ENCODE measurements at places on chromosomes 2 and 18.
A peak's percentile ranks its signal among the peaks of the same experiment; 100 is the strongest.

GRCh38 chr2:31992025-31992579, 18.7 kb downstream of the MEMO1 start:
- DNase-seq: no peak

DNA sequence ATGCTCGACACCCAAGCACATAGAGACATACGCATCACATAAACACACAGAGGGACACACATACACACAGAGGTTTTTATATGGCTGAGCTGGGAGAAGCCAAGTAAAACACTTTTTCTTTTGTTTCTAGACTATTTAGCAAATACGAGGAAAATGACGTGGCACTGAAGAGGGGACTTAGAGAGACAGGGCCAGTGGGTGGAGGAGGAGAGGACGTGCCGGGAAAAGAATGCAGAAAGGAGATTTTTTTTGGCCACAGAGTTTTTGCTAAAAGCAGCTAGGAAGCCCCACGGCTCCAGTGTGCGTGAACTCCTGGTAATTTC, 168.5 kb upstream of the KLF7 start:
- no peak for DNase-seq

DNA sequence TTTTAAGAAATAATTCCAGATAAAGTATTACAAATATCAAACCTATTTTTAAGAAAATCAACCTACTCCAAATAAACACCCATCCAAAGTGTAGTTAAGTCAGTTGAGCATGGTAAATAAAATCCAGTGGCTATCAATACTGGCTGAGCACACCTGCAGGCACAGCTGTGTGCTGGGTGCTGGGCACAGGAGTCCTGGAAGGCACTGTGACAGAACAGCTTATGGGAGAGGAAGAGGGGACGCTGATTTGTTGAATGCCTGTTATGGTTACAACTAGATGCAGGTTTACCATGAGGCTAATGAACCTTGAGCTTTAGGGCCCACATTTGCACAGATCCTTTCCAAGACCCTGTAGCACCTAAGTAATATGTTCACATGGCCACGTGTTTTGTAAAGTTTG, 202.7 kb downstream of the MTX2 start:
- no peak for DNase-seq

DNA sequence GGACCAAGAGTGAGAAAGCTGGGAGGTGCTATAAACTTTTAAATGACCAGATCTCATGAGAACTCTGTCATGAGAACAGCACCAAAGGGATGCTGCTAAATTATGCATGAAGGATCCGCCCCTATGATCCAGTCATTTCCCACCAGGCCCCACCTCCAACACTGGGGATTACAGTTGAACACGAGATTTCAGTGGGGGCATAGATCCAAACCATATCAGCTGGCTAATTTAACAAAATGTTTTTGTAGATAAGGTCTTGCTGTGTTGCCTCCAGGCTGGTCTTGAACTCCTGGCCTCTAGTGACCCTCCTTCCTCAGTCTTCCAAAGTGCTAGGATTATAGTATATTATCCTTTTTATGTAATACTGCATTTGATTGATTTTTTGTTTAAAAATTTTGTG, 56.0 kb downstream of the NBEAL1 start:
- no peak for DNase-seq

- DNase-seq: no peak
These were observed 153.9 kb downstream of the RNF144A start for GRCh38 chr2:7071154-7071553.

- DNase-seq: no peak
These were observed 93.5 kb downstream of the PRPF40A start for GRCh38 chr2:152623775-152624174.

DNA sequence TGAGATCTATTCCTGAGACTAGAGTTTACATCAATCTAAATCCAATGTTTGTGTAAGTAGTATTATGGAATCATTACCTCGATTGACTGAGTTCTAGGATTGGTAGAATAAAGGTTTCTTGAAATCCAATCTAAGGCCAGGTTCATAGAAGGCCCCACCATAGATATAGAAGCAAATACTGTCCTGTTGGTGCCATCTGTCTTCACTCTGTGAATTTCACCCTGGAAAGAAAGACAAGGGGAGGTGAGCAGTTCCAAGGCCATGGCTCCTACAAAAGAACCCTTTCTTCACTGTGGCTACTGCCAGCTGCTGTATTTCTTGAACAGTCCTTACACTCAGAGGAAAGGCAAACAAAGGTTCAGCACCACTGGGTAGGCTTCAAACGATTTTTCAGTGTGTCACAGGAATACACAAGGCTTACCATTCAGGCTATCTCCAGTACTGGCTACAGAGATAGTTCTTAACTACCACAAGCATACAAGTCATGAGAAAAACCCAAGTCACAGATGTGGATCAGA, 137.0 kb downstream of the LRP2 start:
- no peak for DNase-seq

DNA sequence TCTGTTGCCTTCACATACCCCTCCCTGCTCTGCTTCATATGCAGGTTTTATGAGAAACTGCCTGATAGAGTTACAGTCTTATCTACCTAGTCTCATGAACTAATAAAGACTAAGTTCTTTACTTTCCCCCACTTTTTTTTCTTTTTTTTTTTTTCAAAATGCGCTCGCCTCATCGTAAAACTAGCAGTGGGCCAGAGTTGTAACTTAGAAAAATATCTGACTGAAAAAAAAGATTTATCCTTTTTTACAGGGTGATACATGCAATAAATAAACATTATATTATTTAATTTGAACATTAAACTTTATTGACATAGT, 52.9 kb upstream of the STAT1 start:
- no peak for DNase-seq

DNA sequence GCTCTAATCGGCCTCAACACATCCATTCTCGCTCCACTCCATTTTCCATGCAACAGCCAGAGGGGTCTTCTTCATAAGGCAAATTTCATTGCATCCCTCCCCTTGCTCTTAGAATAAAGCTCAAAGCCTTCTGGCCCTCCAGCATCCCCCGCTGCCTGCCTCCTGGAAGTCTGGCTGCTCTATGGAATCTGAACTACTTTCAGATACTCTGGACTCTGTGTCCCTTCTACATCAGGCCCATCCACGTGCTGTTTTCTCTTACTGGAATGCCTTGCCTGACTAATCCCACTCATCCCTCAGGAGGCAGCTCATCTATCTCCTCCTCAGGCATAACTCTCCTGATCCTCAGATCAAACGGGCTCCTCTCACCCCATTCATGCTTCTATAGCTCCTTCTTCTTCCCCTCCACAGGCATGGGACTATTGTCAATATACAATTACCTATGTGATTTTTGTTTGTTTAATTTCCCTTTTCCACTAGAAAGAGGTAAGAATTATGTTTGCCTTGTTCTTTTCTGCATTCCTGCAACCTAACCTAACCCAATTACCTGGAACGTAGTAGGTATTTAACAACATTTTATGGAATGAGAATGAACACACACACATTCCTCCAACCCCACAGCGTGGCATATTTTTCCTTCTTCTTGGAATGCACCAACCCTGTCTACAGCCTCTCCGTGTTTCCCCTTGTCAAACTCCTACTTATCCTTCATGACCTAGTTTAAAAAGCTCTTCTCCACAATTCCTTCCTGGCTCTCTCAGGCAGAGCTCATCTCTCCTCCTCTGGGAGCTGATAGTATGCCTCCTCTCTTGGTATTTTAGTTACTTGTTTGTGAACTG, 49.5 kb downstream of the LBH start:
- no peak for DNase-seq

DNA sequence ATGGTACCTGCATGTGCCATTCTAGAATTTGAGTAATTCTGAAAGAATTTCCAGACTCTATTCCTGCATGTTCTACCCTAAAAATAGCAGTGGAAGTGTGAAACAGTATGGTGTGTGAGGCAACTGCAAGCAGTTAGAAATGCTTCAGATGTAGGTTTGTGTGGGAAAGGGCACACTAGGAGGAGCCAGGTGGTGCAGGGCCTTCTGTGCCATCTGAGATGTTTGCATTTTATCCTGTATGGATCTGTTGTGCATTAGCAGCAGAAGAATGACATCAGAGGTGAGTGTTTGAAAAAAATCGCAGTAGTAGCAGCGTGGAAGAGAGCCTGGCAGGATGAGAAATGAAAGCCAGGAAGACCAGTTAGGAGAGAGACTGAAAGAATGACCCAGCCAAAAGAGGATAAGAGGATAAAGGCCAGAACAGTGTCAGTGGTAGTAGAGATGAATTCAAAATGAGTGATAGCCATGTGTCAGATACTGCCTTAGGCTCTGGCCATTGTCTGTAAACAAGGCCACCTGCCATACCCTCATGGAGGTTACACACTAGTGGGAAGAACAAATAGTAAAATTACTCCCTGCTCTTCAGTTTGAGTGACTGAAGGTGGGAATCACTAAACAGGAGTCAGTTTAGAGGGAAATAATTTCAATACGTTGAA, 142.2 kb downstream of the PKP4 start:
- peak; percentile 20 for DNase-seq

GRCh38 chr18:46260016-46260878, 156.1 kb downstream of the HAUS1 start:
- no peak for DNase-seq

DNA sequence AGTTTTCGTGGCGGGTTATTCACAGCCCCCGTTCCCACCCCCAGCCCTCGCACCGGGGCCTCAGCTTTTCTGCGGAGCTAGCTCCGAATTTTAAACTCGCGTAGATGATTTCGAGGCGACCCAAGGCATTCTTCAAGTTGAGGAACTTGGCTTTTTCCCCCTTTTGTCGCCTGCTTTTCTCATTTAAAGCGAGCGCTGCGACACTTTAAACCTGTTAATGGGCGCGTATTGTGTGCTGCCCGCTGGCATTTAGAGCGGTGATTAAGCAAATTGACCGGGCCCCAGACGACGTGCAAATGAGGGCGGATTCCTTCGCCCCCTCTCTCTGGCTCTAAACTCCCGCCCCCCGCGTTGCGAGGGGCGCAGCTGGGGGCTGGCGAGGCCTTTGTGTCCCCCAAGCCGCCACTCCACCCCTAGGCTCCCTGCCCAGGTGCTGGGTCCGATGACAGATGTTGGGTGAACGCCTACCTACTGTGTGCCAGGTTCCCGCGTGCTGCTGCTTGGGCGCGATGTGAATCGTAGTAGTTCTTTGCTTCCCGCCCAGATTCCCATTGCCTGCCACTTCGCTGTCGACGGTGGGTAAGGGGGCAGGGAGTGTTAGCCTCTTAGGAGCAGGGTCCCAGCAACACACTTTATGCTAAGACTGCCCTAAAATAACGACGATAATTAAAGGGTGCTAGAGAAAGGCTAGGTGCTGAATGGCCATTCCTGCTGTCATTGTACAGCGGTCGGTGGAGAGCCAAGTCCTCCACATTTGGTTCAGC, 1.9 kb downstream of the TCF7L1 start:
- DNase-seq: no peak

- DNase-seq: no peak
These were observed 11.4 kb upstream of the SMIM21 start for GRCh38 chr18:75438891-75439290.

- no peak for DNase-seq
These were observed 437.7 kb upstream of the HS6ST1 start for GRCh38 chr2:128756365-128756717.

GRCh38 chr2:209470-209869, 54.4 kb downstream of the SH3YL1 start:
- no peak for DNase-seq

GRCh38 chr2:49807689-49808088, 653.4 kb upstream of the FSHR start:
- no peak for DNase-seq

DNA sequence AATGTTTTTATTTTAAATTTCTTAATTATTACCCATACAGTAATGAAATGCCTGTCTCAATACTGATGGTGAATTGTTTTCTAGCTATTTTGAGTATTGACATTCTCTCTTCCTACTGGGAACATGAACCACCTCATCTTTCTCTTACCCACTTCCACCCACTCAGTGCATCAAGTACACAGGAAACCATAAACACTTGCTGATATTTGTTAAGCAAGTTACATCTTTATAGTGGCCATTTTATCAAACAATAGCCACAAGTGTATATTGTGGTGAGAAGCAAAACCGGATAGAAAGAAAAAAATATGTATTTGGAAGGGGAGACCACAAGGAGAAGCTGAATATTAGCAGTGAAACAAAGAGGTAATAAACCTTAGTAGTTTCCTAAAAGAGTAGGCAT, 368.1 kb upstream of the HNRNPA3 start:
- no peak for DNase-seq

GRCh38 chr2:231991664-231992063, 30.2 kb downstream of the DIS3L2 start:
- no peak for DNase-seq

GRCh38 chr18:36572135-36572856, 256.5 kb downstream of the TPGS2 start:
- DNase-seq: peak; percentile 69

GRCh38 chr2:146370826-146371225, 1474.0 kb upstream of the ACVR2A start:
- no peak for DNase-seq

- peak; percentile 41 for DNase-seq
These were observed 373 bp downstream of the EIPR1 start for GRCh38 chr2:3377279-3377611.

- no peak for DNase-seq
These were observed 190.6 kb upstream of the SPRED2 start for GRCh38 chr2:65622951-65623535.

GRCh38 chr2:45823723-45824206, 172.3 kb downstream of the PRKCE start:
- peak; percentile 94 for DNase-seq

- peak; percentile 50 for DNase-seq
These were observed 32.3 kb downstream of the MAP3K2 start for GRCh38 chr2:127355407-127356008.

DNA sequence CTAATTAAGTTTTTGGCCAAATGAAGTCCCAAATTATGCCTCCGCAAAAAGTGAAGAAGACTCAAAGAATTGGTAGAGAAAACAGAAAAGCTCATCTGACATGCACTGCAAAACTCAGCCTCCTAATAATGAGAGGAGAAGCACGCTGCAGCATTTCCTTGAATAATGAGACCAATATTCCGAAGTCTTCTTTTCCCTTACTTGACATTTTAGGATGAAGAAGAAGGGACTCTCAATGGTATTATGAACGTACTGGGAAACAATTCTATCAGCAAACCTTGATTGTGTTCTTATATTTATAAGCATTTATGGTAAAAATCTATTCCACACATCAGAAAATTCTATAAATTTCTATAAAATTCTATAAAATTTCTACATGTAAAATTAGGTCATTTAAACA, 733.9 kb upstream of the ACVR2A start:
- DNase-seq: no peak

DNA sequence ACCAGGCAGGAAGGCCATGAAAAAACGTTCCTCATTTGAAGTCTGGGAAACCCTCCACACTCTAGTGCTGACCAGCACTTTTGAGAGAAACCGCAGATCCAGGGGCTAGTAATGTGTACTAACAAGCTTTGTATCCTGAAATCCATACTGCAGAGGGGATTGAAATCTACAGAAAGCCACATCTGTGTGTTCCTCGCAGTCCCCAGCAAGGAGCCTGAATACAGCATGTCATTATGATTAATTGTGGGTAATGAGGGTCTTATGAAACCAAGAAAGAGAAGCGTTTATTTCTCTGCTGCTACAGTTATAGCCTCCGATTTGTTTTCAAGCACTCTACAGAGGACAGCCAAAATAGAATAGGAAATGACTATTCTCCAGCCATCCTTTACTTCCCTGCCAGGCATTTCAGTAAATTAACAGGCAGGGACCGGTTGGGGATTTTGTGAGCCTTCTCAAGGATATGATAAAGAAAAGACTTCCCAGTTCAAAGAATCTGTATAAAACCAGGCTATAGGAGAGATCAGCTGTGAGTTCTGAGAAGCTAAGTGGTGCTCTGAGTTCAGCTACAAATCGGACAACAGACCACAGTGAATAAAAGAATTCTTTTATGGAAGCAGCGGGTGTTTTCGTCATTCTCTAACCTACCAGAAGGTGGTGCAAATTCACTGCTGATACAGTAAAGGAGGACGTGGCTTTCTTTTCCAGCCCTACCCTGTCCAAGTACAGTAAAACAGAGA, 133.4 kb downstream of the INSIG2 start:
- peak; percentile 72 for DNase-seq

Data from MCF 10A (cell line).